Stimulated activated CD8-positive, alpha-beta memory T cell treated with anti-CD3 and anti-CD28 coated beads, Interleukin-15, amount 100 ng/mL, for 24 hours (primary cell): ENCODE measurements at places on chromosomes 16 and 17.

DNA sequence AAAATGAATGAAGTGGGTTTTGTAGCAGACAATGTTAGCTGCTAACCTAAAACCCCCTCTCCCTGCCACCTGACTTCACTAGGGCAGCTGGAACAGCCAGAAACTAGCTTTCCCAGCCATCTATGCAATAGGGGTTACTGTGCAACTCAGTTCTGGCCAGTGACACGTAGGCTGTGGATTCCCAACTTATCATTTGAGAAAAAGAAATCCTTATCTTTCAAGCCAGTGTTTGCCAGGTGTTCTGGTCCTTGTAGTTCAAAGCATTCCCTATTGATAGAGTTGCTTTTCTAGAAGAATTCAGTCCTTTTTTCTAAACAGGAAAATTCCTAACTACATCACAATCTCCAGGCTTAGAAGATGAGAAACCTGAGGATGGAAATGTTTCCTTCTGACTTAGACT lies 144.5 kb upstream of the ELAC2 start:
- no peak for DNase-seq

DNA sequence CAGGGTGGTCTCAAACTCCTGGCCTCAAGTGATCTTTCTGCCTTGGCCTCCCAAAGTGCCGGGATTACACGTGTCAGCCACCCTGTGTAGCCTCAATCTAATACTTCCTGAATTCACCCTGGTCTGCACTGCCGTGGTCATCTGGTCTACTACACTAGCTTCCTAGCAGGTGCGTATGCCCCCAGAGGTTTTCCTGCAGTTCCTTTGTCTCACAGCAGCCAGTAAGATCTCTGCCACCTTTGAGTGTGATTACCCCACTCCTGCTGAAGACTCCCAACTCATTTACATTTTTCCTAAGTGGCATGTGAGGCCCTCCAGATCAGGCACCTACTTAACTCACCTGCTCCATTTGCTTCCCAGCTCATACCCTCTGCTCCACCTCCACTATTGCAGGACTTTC lies 5.1 kb upstream of the DDX19A start:
- no peak for DNase-seq

- DNase-seq, result no peak
Measured at GRCh38 chr17:43445009-43445589, 38.7 kb upstream of the DHX8 start.

DNA sequence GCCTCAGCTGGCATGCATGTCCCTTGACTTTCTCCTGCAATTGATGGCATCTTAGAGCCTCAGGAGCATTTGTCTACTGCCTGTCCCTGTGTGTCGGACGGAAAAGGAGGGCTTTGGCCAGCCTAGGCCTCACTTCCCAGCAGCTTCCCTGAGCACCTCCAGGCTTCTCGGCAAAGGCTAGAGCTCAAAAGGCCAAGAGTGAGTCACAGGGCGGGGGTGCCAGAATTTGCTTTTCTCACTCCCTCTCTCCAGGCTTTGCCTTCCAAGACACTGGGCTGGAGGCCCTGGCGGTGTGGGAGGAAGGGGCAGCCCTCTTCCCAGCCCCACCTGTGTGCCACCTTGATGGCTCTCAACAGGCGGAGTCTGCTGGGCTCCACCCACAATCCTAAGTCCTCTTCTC lies 107.3 kb upstream of the MAF start:
- DNase-seq, result no peak

DNA sequence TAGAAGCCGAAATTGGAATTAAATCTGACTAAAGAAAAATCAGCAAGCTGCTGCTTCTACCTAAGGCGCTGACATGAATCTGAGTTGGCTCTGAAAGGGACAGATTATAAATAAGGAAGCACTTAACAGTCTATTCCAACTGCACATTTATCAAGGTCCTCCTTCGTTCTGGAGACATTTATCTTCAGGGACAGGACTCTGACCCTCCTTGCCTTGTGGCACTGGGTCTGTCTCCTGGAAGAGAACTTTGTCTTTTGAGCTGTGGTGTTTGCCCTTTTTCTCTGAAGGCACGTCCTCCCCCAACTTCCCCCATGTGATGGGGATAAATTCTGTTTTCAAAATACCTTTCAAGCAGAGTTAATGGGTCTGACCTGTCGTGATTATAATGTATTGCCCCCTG lies 47.0 kb upstream of the MARCHF10 start:
- DNase-seq, result no peak

DNA sequence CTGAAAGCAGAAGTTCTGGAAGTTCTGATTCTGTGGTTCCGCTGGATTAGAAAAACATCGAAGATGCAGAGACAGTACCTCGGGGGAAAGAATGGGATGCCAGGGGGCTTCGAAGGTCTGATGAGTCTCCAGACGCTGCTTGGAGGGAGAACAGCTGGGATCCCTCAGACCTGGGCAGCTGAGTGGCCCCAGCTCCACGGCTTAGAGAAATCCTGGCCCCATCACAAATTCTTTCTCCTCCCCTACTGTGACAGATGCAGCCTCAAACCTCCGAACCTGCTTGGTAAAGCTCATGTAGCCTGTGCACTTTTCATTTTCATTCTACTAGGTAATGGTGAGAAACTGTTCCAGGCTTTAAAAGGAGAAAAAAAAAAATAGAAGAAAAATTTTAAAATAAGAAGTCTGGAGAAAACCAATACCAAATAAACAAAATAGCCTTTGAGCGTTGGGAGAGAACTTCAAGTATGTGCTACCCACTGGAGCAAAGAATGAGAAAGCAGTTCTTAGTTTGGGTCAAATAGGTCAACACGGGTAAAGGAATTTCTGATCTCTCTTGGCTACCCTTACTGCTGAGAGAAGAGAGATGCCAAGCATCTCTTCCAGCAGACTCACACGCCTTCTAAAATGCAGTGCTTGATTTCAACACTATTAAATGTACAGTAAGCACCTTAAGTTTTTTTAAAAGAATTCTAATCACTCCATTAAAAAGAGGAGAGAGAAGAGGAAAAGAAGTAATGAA lies 19.9 kb downstream of the MAF start:
- no peak for DNase-seq

- no peak for DNase-seq
Measured at GRCh38 chr17:74215342-74215727, 2.0 kb downstream of the TTYH2 start.

DNA sequence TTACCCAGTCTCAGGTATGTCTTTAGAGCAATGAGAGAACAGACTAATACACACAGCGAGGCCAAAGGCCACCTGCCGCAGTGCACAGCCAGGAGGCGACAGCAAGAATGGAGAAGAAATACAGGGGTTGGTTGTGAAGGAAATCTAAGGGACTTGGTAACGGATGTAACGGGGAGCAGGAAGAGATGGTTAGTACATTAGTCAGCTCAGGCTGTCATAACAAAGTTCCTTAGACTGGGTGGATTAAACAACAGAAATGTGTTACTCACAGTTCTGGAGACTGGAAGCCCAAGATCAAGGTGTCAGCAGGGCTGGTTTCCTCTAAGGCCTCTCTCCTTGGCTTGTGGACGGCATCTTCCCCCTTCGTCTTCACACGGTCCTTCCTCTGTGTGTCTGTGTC lies 47.1 kb downstream of the TVP23C start:
- no peak for DNase-seq

- no peak for DNase-seq
Measured at GRCh38 chr16:1288813-1289476, 20.5 kb upstream of the UBE2I start.

- no peak for DNase-seq
Measured at GRCh38 chr16:9965079-9965478, 217.1 kb downstream of the GRIN2A start.

- no peak for DNase-seq
Measured at GRCh38 chr17:79483842-79484241, 127.0 kb downstream of the RBFOX3 start.

GRCh38 chr17:49553676-49554335 lies 21.9 kb upstream of the NXPH3 start:
- no peak for DNase-seq

GRCh38 chr17:57485916-57486881 lies 229.9 kb downstream of the MSI2 start:
- DNase-seq, result no peak

DNA sequence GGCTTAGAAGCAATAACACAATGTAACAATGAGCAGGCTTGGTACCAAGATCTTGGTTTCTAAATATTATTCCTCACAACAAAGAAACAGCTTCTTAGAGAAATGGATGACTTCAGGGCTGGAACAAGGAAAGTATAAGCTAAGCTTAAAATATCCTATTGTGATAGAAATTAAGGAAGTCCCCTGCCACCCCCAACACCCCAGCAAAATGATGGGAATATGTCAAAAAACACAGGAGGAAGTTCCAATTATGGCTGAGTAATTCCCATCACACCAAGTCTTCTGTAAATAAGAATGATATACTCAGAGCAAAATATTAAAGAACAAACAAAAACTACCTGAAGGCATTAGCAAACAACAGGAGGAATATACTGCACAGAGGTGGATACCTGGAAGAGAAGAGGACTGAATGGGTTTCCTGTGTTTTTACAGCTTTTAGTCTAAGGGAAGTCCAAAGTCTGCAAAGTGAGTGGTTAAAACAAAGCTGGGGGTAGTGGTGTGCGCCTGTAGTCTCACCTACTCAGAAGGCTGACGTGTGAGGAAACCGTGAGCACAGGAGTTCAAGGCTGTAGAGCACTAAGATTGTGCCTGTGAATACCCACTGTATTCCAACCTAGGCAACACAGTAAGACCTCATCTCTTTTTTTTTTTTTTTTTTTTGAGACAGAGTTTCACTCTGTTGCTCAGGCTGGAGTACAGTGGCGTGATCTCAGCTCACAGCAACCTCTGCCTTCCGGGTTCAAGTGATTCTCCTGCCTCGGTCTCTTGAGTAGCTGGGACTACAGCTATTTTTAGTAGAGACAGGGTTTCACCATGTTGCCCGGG lies 17.1 kb upstream of the ATP6V0A1 start:
- DNase-seq, result no peak

DNA sequence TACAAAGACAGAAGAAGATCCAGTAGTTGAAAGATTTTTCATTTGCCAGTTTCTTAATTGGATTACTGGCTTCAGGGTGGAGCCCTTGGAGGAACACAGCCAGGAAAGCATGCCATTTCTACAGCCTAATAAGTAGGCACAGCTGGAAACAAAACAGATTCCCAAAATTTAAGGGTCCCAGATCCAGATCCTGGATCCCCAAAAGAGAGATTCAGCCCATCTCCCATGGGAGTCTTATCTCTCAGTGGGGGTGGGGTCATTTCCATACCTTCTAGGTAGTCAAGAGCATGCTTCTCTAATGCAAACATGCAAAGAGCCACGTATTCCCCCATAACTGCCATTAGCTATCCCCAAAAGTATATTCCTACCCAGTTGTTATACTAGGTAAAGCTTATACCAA lies 49.9 kb downstream of the SCPEP1 start:
- no peak for DNase-seq

DNA sequence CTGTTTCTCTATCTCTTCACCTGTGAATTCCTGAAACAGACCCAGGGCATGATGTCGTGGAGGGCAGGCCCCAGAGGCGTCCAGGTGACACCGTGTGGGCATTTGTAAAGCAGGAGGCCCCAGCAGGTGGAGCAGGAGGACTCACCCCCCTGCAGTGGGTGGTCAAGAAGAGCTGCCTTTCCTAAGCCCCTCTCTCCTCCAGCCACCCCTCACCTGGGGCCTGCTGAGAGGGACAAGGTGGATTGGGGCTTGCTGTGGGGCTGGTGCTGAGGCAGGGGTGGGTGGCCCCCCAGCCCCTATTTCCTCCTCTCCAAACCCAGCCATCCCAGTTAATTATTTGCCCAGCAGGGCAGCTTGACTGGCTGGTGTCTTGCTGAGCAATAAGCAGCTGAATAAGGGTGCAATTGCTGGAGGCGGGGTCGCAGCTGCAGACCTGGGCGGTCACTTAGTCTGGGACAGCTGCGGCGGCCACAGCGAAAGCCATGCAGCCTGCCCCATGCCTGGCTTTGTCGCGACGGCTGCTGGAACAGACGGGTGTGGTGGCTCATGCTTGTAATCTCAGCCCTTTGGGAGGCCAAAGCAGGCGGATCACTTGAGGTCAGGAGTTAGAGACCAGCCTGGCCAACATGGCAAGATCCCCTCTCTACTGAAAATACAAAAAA lies 56.4 kb downstream of the JPH3 start:
- no peak for DNase-seq

- DNase-seq, result no peak
Measured at GRCh38 chr16:15644267-15644961, 1.5 kb upstream of the MARF1 start.

DNA sequence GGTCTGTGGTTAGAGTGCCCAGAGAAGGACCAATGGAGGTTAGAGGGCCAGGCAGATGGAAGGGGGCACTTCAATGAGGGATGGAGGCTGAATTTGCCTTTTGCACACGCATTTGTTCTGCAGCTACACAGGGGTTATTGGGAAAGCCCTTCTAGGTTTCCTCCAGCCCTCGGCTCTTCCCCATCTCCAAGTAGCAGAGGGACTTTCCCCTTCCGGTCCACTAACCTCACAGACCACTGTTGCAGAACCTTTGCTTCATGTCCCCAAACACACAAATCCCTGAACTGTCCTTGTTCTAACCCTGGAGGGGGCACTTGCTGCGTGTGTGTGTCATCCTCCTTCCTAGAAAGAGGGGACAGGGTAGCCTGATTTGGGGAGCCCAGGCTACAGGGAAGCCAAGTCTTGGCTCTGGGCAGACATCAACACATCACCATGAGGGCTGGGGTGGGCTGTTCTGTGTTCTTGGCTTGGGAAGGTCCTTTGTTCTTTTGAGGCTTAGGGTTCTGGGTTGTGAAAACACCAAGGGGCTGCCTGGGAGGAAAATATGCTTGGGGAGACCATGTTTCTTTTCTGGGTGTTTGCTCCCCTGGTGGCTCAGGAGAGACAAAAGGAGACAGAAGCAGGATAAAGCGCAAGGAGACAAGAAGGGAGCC lies 7.3 kb upstream of the NR1D1 start:
- DNase-seq, result no peak

GRCh38 chr16:49014277-49015224 lies 267.1 kb downstream of the CBLN1 start:
- DNase-seq, result no peak

DNA sequence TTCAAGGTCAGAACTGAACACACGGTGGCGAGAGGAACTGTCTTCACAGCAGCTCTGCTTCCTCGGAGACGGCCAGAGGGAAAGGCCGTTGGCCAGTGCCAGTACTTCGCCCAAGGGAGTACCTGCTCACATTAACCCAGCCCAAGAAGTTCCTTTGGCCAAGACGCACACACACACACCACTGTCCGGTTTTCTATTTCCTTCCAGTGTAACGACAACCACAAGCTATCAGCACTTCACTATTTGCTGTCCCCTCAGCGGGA lies 744 bp upstream of the GGNBP2 start:
- no peak for DNase-seq

- no peak for DNase-seq
Measured at GRCh38 chr16:84667600-84668309, 19.4 kb downstream of the KLHL36 start.

GRCh38 chr17:74118504-74118903 lies 85.0 kb upstream of the RPL38 start:
- DNase-seq, result no peak
